ENCODE measurements at places on chromosomes 1 and 21. TPM values are rescaled to one million over a fixed set of nuclear protein-coding genes. Genes with fewer than 3 reads are reported as not detected.

Gene ILF2
- total RNA-seq: 87.6 TPM

Gene MTMR11
- total RNA-seq: 97.8 TPM

Gene INAVA
- 152 TPM for total RNA-seq

Gene ECM1
- 681 TPM for total RNA-seq

Gene CLCNKA
- 0.32 TPM for total RNA-seq

Gene HNRNPCL1
- not detected for total RNA-seq

Gene USP21
- 42.4 TPM for total RNA-seq

Gene C1QB
- 190 TPM for total RNA-seq

Gene SDC3
- total RNA-seq: 128 TPM

Gene AIM2
- total RNA-seq: 0.86 TPM

Gene CADM3
- 5.2 TPM for total RNA-seq

Gene GIPC2
- total RNA-seq: 19.6 TPM

Gene CRNN
- total RNA-seq: not detected

Gene PROK1
- 0.40 TPM for total RNA-seq

Gene CD52
- 21.1 TPM for total RNA-seq

Gene CYP4X1
- 0.78 TPM for total RNA-seq

Gene TXNIP
- total RNA-seq: 446 TPM

Gene ADGRL2
- total RNA-seq: 45.1 TPM

Gene TMEM53
- total RNA-seq: 21.0 TPM

Gene BMP8B
- total RNA-seq: 1.8 TPM

Gene AQP10
- total RNA-seq: 0.32 TPM

Gene ATP1B1
- total RNA-seq: 739 TPM

Gene AMPD1
- total RNA-seq: not detected

Gene F13B
- total RNA-seq: 2.3 TPM

Gene IBA57
- 12.8 TPM for total RNA-seq

Gene CNIH3
- total RNA-seq: 1.5 TPM

Gene OR2T33
- not detected for total RNA-seq

Gene PGLYRP3
- not detected for total RNA-seq

Gene RNU1-1
- 1,358 TPM for total RNA-seq

Gene BACE2
- total RNA-seq: 174 TPM

Gene DAP3
- 81.5 TPM for total RNA-seq

Gene LCE6A
- total RNA-seq: not detected

Gene CELF3
- 0.40 TPM for total RNA-seq

Gene HFM1
- 0.60 TPM for total RNA-seq

Gene GPR157
- total RNA-seq: 8.3 TPM

Gene MEGF6
- 43.4 TPM for total RNA-seq

Gene CNTN2
- 0.78 TPM for total RNA-seq

Gene CNN3
- total RNA-seq: 171 TPM

Gene CITED4
- total RNA-seq: 86.1 TPM

Gene SMIM1
- total RNA-seq: 5.9 TPM

Gene C1orf87
- not detected for total RNA-seq

Gene C21orf91
- total RNA-seq: 7.4 TPM

Gene CAPN8
- 35.6 TPM for total RNA-seq

Gene ZBTB8OS
- total RNA-seq: 29.9 TPM

Gene IL12RB2
- total RNA-seq: 0.98 TPM

Gene LIN28A
- total RNA-seq: 1.4 TPM

Gene TNFRSF8
- 2.3 TPM for total RNA-seq

Gene VAV3
- total RNA-seq: 2.4 TPM

Gene LEPR
- 13.1 TPM for total RNA-seq

Gene RPS27
- 1,416 TPM for total RNA-seq

Gene HHAT
- 14.4 TPM for total RNA-seq

Gene LRRC8D
- 26.5 TPM for total RNA-seq

Gene WLS
- 205 TPM for total RNA-seq

Gene ABCA4
- 0.26 TPM for total RNA-seq

Gene ACTA1
- 0.17 TPM for total RNA-seq
